ENCODE measurements at places on chromosomes 2 and 18.

DNA sequence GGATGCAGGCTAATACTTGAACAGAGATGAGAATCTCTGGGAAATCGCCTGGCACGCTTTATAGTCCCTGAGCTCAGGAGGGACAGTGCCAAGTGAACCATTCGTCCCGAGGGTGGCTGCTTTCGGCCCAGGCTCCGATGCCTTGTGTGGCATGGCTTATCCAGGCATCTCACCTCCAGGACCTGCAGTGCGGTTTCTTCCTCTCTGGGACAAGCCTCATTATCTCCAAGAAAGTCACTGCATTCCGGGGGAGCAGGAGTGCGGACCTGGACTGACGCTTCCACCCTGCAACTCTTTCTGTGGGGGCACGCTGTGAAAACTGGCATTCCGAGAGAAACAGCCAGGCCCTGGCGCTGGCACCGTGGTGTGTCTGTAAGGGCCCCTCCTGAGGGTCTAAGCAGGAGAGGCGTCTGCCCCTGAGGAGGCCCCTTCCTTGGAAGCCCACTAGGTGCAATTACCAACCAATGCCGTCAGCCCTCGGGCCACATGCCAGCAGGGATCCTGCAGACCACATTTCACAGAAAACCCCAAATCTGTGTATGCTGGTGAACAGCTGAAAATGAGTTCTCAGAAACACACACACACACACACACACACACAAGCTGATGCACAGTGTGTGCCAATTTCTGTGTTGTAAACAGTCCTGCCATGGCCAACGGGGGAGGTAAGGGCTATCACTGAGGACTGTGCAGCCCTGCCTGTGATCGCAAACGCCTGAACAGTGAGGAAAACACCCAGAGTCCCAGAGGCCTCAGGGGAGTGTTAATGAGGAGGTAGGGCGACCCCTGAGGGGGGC is 351.9 kb upstream of the SALL3 start:
- DNase-seq: no peak

DNA sequence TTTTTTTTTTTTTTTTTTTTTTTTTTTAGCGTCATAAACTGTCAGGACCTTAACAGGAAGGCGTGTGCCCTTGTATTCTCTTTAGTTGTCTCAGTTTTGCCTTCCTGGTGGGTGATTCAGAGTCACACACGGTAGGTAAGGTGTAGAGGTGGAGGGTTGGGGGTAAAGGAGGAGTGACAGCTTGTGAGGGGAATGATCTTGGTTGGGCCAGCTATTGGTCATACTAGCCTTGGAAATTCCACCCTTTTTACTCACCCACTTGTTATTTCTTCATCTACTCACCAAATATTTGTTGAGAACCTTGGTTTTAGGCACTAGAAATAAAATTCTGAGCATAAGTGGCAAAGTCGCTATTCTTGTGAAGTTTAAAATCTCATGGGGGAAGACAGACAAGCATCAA is 22.2 kb downstream of the SMIM21 start:
- no peak for DNase-seq

DNA sequence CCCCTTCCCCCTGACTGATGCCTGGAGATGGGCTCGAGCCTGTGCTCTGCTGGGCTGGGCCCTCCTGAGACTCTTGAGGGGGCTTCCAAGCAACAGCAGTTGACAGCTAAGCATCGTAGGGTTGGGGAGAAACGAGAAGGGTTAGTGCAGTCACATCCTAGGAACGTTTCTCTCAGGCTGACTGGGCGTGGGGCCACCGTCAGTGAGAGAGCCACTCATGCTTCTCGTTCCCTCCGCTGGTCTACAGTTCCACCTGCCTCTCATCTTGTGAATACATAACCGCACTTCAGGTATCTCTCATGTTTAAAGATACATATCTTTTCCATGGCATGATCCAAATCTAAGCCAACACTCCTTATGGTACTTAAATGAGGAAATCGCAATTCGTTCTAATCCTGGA is 66.4 kb downstream of the TRAPPC12 start:
- no peak for DNase-seq

DNA sequence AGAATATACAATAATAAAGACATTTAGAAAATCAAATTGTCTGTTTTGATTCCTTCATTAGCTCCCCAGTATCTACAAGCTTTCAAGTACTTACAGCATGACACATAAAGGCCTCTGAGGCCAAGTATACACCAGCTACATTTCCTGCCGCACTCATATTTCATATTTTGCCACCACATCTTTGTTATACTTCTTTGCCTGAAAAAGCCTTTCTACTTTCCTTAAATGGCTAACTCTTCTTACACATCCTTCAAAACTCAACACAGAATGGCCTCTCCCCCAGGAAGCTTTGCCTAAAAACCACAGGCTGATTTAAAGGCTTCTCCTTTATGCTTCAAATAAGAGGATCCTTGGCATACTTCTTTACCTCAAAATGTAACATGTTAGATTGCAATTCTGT is 4.5 kb downstream of the STK17B start:
- no peak for DNase-seq

DNA sequence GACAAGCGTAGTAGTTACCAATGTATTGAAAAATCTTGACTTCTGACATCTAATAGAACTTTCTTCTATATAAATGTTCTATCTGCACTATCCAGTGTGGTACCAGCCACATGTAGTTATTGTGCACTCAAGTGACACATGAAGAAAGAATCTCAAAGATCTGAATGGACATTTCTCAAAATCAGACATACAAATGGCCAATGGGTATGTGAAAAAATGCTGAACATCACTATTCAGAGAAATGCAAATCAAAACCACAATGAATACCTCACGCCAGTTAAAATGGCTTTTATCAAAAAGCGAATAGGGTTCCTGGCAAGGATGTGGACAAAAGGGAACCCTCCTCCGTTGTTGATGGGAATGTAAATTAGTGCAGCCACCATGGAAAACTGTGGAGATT is 37.5 kb upstream of the SMCHD1 start:
- no peak for DNase-seq

DNA sequence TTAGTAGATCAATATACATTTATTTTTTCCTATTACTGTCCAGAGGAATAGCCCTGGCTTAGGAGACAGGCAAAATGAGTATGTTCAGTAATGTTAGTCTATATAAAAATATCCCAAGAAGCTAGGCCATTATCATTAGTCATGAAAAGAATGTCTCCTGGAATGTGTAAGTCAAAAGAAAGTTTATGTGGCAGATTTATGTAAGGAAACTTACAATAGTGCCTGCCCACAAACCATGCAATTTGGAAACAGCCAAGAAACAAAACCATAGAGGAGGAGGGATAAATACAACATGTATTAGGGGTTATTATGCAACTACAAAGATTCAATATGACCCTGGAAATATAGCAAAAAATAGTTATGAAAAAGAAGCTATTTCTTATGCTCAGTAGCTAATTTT is 96.3 kb downstream of the NOL4 start:
- DNase-seq: no peak

All from HEK293T (cell line).